ENCODE measurements at places on chromosomes 2 and 18. TPM values are rescaled to one million over a fixed set of nuclear protein-coding genes. Genes with fewer than 3 reads are reported as not detected.

Gene TMEM247
- total RNA-seq: not detected

DNA sequence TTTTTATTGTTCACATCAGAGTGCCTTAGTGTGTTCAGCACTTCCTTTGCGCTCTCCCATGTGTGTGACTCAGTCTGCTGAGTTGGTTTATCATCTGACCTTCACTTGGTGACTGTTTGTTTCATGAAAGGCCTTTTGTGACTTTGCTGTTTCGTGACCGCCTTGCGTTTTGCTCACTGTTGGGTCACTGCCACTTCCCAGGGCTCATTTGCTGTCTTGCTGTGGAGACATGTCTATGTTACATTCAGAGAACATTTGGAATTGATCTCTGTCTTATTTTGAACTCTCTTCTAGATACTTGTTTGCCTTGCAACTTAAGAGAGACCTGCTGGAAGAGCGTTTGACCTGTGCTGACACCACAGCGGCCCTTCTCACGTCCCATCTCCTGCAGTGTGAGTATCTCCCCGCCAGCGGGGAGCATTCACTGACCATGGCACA is 54.7 kb downstream of the FARP2 start:
- no peak for DNase-seq
- H3K4me3 ChIP-seq: no peak overlapping the region
- H3K27ac ChIP-seq: no peak overlapping the region

Gene HOXD3
- 25.4 TPM for total RNA-seq

DNA sequence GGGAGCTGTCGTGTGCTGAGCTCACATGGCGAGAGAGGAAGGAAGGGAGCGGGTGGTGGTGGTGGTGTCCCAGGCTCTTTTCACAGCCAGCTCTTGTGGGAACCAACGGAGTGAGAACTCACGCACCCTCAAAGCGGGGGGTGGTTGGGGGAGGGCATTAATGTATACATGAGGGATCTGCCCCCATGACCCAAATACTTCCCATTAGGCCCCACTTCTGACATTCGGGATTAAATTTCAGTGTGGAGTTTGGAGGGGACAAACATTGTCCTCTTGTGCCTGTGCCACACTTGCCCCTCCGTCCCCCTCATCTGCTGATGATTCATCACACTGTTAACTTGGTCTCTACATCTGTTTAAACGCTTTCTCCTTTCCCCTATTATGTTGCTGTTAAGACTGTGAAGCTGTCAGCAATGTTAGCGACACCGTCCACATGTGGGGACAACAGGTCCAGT is 22.5 kb downstream of the INPP4A start:
- no peaks in the 10 kb centered on the region for H3K27me3 ChIP-seq
- peaks cover 25% of the 10 kb centered on the region for H3K4me1 ChIP-seq
- H3K27ac ChIP-seq: no peak overlapping the region

Gene MC4R
- not detected for total RNA-seq

Gene GREB1
- total RNA-seq: 7.5 TPM

- no peak overlapping the region for H3K27ac ChIP-seq
- no peaks in the 10 kb centered on the region for H3K27me3 ChIP-seq
- H3K4me3 ChIP-seq: no peak overlapping the region
These were observed 45.4 kb upstream of the SCN1A start for GRCh38 chr2:166173263-166173662.

DNA sequence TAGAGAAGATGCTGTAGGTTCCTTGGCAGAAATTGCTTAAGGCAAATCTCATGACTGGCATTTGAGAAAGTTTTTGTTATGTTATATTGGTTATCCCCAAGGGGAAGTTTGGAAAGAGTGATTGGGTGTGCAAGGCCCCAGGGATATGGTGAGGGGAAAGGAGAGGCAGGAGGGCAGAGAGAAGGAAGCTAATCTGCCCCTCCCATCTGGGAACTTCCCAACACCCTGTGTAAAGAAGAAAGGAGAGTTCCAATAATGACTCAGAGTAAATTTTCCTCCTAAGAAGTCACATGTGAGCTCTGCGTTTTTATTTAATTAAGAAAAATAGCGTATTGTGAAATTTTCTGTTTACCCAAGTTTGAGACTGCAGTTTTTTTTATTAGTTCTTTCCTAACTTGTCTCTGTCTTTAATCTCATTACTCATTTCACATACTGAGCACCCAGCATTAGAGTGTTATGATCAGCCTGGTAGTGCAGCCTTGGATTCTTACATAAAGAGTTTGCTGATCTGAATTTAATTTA is 3.1 kb upstream of the KYNU start:
- H3K4me1 ChIP-seq: peaks cover 8% of the 10 kb centered on the region
- no peaks in the 10 kb centered on the region for H3K36me3 ChIP-seq
- DNase-seq: no peak
- H3K27ac ChIP-seq: peak overlapping the region; percentile 52
- no peak overlapping the region for H3K4me3 ChIP-seq

GRCh38 chr2:163200741-163201140 is 362.2 kb upstream of the KCNH7 start:
- H3K27ac ChIP-seq: no peak overlapping the region
- no peaks in the 10 kb centered on the region for H3K36me3 ChIP-seq
- no peaks in the 10 kb centered on the region for H3K4me1 ChIP-seq
- H3K27me3 ChIP-seq: no peaks in the 10 kb centered on the region
- no peak for DNase-seq

- peaks cover 8% of the 10 kb centered on the region for H3K27me3 ChIP-seq
- H3K36me3 ChIP-seq: no peaks in the 10 kb centered on the region
- H3K4me3 ChIP-seq: no peak overlapping the region
- H3K27ac ChIP-seq: no peak overlapping the region
These were observed 28.3 kb downstream of the MYO7B start for GRCh38 chr2:127563458-127564428.

DNA sequence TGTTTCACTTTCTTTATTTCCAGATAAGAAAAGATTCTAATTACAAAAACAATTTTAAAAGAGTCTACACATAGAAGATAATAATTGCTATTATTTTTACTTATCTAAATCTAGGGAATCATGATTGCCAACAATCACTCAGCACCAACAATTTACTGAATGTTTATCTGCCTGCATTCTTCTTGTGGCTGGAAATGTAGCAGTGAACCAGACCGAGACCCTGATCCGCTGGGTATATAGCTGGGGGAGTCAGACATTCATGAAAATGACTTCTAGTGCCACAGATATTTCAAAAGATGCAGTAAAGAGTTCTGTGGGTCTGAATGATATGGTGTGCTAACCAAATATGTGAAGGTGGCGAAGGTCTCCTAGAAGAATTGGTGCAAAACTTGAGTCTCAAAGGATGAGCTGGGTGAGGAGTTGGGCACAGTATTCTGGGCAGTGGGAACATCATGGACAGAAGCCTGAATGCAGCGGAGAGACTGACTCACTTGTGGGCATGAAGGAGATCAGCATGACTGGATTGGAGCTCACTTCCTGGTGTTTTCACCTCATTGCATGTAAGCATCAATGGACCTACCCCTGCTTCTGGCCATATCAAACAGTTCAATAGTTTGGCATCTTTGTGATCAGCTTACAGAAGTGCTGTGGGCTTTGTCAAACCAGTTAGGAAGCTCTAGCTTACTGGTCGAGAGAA is 26.1 kb upstream of the FN1 start:
- peaks cover 16% of the 10 kb centered on the region for H3K4me1 ChIP-seq
- no peak for DNase-seq
- H3K4me3 ChIP-seq: no peak overlapping the region
- H3K36me3 ChIP-seq: no peaks in the 10 kb centered on the region
- no peaks in the 10 kb centered on the region for H3K27me3 ChIP-seq

DNA sequence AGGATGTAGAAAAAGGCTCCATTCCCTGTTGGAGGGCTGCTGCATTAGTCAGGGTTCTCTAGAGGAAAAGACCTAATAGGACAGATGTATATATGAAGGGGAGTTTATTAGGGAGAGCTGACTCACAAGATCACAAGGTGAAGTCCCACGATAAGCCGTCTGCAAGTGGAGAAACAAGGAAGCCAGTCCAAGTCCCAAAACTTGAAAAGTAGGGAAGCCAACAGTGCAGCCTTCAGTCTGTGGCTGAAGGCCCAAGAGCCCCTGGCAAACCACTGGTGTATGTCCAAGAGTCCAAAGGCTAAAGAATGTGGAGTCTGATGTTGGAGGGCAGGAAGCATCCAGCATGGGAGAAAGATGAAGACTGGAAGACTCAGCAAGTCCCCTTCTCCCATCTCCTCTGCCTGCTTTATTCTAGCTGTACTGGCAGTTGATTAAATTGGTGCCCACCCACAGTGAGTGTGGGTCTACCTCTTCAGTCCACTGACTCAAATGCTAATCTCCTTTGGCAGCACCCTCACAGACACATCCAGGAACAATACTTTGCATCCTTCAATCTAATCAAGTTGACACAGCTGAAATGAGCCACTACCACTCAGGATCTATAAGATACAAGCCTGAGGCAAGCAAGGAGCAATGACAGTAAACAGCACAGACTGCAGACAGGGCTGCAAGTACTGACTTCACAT is 30.0 kb upstream of the ATG16L1 start:
- no peaks in the 10 kb centered on the region for H3K4me1 ChIP-seq
- H3K36me3 ChIP-seq: no peaks in the 10 kb centered on the region
- no peak overlapping the region for H3K27ac ChIP-seq
- no peak overlapping the region for H3K4me3 ChIP-seq
- H3K27me3 ChIP-seq: peaks cover 10% of the 10 kb centered on the region

DNA sequence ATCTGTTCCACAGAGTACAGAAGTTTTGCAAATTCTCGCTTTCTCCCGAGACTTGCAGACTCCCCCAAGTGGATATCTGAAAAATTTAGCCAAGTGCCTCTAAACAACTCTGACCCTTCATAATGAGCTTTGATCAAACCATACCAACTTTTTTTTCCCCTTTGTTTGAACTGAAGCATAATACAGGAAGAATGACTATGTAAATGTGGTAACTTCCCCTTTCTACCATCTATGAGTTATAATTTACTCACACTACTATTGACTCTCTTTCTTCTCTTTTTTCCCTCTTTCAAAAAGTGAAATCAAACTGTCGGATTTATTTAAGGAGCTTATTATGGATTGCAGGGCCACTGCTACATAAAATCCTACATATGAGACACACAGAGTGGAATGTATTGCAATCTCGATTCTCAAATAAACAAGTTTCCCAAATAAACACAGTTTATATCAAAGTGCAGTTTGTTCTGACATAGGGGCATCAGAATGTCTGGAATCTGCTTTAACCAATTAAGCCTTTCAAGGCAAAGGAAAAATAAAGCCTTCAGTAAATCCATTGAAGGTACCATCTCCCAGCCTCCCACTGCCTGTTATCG is 1.4 kb upstream of the ZNF804A start:
- peaks cover 17% of the 10 kb centered on the region for H3K4me1 ChIP-seq
- H3K27me3 ChIP-seq: peaks cover 72% of the 10 kb centered on the region
- DNase-seq: no peak

- DNase-seq: no peak
- H3K4me1 ChIP-seq: no peaks in the 10 kb centered on the region
- no peaks in the 10 kb centered on the region for H3K36me3 ChIP-seq
These were observed 11.1 kb downstream of the CCL20 start for GRCh38 chr2:227824711-227825110.

Gene CPO
- total RNA-seq: 0.24 TPM

GRCh38 chr2:59798687-59799232 is 754.7 kb downstream of the BCL11A start:
- H3K27me3 ChIP-seq: no peaks in the 10 kb centered on the region
- H3K4me1 ChIP-seq: no peaks in the 10 kb centered on the region
- no peak overlapping the region for H3K4me3 ChIP-seq
- H3K27ac ChIP-seq: no peak overlapping the region
- no peaks in the 10 kb centered on the region for H3K36me3 ChIP-seq

DNA sequence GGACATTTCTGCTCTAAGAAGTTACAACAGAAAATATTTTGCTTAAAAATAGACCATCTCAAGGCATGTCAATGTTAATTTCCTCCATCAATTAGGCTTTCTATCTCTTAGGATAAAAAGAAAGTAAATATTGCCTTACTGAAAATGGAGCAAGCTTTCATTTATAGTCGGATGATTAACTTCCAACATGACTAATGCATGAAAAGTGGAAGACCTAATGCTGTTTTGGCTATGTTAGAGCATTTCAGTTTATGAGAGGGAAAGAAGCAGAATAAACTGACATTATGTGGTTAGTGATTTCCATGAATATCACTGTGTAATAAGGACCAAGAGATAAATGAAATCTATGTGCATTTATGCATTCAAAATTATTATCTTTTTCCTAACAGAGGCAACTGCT is 475.2 kb upstream of the UBE2E3 start:
- H3K27ac ChIP-seq: no peak overlapping the region
- H3K36me3 ChIP-seq: no peaks in the 10 kb centered on the region
- H3K4me1 ChIP-seq: no peaks in the 10 kb centered on the region
- no peak overlapping the region for H3K4me3 ChIP-seq
- DNase-seq: no peak
- H3K27me3 ChIP-seq: peaks cover 2% of the 10 kb centered on the region

- H3K27ac ChIP-seq: no peak overlapping the region
- no peaks in the 10 kb centered on the region for H3K27me3 ChIP-seq
- no peak overlapping the region for H3K4me3 ChIP-seq
- DNase-seq: no peak
- H3K36me3 ChIP-seq: no peaks in the 10 kb centered on the region
These were observed 360.9 kb downstream of the XIRP2 start for GRCh38 chr2:167249197-167249596.
